Activated naive CD8-positive, alpha-beta T cell treated with anti-CD3 and anti-CD28 coated beads, Interleukin-2, amount 10 ng/mL, durations not matched to agents 7 days and 5 days (primary cell): ENCODE measurements at places on chromosomes 1 and 21. TPM values are rescaled to one million over a fixed set of nuclear protein-coding genes. Genes with fewer than 3 reads are reported as not detected.

The RHCE gene
- 0.25 TPM for total RNA-seq

The PKP1 gene
- not detected for total RNA-seq

The C1orf94 gene
- not detected for total RNA-seq

The CALML6 gene
- not detected for total RNA-seq
